ENCODE measurements at places on chromosomes 2 and 18.

DNA sequence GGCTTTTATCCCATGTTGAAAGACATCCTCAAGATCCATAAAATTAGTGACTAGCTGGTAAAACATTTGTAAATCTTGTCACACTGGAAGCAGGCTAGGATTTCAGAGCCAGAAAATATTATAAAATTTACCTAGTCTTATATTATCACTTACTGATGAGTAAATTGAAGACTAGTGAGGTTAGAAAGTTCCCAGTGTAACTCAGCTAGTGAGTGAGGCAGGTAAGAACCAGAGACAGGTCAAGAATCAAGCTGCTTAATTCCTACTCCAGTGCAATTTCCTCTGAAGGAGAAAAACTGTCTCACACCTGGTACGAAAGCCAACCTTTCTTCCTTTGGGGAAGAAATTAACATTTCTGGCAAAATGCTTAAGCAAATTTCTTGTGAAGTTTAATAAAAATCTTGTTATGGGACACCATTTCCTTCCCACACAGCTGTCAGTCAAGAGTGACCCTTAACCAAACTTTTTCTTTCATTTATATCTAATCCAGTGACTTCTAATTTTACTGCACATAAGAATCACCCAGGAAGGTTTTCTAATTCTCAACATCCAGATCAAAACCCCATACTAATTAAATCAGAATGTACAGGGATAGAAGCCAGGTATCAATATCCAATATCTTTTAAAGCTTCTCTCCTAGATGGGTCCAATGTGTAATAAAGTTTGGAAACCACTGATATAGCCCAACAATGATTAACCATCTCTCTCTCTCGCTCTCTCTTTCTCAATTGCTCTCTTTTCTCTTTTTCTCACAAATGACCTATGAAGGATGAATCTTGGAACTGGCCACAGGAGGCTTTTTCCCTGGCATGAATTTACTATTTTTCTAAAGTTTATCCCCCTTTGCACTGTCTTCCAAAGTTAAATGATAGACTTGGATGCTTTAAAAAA is 264.3 kb upstream of the SLC39A10 start:
- no peak for DNase-seq

DNA sequence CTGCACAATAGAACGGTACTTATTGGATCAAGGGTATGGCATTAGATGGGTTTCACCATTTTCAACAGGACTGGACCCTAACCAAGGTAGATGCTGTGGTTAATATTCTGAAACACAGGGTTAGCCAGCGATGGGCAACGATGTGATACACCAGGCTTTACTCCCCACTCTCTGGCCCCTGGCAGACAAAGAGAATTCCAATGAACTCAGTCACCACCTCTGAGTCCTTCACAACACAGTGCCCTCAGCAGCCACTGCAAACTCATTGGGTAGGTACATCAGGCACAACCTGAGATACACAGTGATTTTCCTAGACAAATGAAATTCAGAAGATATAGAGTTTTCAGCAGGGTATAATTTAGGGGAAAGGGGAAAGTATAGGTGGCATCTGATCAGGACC is 634.5 kb downstream of the ZEB2 start:
- DNase-seq = no peak

- no peak for DNase-seq
These were observed 7.7 kb upstream of the PARD6G start for GRCh38 chr18:80254971-80255500.

DNA sequence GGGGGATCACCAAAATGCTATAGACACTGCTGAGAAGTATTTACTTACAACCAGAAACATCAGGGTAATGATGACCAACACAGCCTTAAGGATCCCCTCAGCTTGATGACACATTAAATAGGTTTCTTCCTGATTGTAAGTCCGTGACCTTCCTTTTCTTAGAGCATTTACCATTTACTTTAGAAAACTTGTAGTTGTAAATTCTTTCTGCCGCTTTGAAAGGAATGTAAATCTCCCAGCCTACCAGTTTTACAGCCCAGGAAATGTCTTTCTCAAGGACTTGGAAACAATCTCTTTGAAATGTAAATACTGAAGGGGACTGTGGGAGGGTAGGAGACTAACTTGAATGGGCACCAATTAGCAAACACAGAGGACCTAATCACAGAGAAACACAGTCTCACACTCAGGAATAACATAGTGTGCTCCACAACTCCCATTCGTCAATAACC is 278.6 kb downstream of the DSC3 start:
- no peak for DNase-seq

GRCh38 chr2:168350380-168350779 is 103.0 kb upstream of the STK39 start:
- DNase-seq = no peak

GRCh38 chr2:44826601-44827000 is 114.9 kb upstream of the SIX3 start:
- no peak for DNase-seq

DNA sequence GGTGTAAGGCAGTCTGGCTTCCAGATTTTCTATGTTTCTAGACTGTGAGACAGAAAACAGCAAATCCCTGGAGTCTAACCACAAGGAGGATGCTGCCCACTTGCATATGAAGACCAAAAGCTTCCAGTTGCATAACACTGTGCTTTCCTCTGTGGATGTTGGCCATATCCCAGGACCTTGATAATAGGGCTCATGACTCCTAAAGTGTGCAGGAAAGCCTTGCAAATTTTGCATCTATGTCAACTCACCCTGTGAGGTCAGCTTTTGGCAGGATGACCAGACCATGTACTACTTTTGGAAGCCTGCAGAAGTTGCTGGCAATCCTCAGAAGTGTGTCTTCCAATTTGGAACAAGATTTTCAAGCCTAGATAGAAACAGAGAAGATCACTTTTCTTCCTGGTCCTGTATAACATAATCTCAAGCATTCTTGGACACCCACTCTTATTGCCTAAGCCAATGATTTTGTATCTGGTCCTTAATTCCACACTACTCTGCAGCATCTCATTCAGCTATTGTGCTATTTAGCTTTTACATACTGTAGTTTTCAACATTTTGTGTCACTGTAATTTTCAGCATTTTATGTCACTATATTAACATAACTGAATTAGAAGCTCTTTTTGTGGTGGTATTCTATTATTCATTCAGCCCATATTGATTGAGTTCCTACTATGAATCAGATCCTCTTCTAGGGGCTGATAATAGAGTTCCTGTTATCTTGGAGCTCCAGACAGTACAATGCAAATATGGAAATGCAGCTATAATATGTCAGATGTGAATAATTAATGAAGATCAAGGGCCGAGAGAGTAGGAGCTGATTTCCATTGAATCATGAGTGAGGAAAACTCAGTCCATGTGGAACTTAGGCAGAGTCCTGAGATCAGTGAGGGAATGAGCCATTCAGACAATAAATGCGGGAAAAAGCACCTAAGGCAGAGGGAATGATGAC is 85.3 kb upstream of the RAB27B start:
- no peak for DNase-seq

GRCh38 chr2:2890901-2891300 is 486.7 kb downstream of the EIPR1 start:
- DNase-seq = no peak

GRCh38 chr2:188202777-188203176 is 88.9 kb upstream of the GULP1 start:
- DNase-seq = no peak

DNA sequence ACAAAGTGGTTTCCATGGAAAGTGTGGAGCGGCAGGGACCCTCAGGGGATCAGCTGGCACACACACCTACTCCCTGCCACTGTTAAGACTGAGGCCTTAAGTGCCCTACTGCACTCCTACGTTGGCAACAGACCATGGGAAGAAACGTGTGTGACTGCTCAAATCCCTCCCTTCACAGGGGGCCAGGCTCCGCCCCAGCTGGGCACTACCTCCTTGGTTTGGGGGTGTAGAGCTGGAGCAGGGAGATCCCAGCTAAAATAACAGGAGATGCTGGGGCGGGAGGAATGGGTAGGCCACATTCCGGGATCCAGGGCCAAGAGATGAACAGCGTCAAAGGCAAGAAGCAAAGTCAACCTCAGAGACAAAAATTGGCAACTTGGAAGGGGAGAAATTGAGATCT is 231.0 kb downstream of the EN1 start:
- no peak for DNase-seq

DNA sequence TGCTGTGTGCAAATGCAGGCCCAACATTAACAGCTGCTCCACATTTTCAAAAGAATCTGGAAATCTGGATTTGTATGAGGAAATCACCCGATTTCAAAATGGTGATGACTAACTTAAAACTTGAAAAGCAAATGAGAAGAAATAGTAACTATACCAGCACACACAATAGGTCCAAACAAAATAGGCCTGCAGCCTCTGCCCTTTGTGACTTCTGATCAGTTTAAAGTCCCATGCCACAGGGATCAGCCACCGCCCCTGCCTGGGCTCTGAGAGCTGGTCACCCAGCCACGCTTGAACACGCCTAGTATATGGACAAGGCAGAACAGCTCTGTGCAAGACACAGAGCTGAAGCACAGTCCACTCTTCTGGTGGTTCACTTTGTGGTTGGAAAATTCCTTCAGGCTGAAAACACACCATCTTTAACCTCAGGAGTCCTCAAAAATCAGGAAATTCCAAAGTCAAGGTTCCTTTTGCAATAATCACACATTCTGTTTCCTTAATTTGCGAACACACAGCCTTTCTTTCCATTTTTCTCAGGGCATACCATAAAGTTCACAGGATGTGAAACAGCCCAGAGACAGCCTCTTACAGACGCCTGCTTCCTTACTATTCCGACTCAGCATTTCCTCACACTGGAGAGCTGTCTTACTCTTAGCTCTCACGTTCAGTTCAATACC is 150.1 kb upstream of the RIOK3 start:
- DNase-seq = no peak

DNA sequence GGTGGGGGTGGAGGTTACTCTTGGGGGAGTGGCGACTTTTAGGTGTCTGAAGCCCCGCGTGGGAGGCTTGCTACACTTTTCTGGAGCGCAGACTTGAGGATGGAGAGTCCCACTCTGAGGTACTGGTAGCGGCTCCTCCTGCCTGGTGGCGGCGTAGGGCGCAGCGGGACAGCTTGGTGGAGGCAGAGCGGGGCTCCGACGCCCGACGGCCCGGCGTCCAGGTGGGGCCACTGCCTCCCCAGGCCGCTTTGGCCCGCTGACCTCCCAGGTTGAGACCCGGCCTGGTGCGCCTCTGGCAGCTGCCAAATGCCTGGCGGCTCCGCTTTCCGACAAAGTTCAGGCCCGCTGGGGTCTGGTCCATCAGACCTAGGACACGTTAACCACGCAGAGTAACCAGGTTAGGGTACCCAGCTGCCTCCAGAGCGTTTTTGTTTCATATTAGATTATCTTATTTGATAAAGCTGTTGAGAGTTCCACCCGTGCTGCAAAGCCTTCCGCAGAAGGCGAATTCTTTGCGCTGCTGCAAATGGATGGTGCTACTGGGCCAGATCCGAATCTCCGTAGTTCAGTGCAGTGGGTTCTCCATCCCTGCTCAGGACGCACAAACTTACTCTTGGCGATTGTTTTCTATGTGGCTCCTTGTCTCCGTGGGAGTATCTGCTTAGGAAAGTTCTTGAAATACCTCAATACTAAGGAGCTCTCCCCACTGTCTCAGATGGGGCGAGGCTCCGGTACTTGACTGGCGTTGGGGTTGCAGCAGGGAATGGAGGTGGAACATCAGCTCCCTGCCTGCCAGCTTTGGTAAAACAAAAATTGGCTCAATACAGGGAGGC is 405.9 kb downstream of the XIRP2 start:
- DNase-seq = no peak

DNA sequence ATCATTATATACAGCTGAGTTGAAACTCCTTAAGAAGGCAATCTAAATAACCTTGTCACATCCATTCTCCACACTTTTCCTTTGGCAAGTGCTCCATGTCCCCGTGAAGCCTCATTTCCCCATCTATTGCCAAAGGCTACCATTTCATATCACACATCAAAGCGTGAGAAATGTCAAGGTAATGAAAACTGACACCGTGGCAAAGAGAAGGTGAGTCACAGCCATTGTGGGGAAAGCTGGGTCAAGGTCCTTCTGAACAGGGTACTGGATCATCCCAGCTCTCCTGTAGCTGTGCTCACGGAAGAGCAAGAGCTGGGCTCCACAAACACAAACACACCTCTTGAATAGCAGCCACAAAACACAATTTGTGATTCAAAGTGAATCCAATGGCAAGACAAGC is 58.2 kb upstream of the REG3G start:
- no peak for DNase-seq

- no peak for DNase-seq
These were observed 10.1 kb downstream of the SRSF7 start for GRCh38 chr2:38740851-38741731.

DNA sequence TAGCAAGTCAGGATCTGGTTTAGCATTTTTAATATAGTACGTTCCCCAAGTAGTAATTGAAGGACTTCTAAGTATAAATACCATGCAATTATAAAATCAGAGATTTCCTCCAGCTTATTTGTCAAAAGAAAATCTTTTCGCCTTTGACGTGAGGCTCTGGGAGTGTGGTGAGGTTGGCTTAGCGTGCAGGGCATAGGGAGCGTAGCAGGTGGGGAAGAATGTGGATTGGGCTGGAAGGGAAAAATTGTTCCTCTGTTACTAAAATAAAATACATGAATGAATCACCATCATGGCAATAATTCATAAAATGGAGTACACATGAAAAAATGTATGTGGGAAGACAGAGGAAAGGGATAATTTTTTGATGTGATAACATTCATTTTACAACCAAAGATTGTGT is 5.4 kb upstream of the IL1RL2 start:
- no peak for DNase-seq

DNA sequence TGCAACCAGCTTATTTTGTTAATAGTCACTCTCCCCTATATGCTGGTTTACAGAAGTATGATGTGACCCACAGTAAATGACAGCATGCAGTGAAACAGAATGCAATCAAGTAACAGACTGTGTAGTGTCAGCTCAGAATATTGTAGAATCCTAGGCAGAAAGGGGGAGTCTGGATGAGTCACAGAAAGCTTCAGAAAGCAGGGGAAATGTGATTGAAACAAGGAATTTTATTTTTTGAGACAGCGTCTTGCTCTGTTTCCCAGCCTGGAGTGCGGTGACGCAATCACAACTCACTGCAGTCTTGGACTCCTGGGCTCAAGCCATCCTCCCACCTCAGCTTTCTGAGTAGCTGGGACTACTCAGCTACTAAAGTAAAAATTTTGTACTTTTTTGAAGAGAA is 219.9 kb upstream of the FBXO11 start:
- no peak for DNase-seq

DNA sequence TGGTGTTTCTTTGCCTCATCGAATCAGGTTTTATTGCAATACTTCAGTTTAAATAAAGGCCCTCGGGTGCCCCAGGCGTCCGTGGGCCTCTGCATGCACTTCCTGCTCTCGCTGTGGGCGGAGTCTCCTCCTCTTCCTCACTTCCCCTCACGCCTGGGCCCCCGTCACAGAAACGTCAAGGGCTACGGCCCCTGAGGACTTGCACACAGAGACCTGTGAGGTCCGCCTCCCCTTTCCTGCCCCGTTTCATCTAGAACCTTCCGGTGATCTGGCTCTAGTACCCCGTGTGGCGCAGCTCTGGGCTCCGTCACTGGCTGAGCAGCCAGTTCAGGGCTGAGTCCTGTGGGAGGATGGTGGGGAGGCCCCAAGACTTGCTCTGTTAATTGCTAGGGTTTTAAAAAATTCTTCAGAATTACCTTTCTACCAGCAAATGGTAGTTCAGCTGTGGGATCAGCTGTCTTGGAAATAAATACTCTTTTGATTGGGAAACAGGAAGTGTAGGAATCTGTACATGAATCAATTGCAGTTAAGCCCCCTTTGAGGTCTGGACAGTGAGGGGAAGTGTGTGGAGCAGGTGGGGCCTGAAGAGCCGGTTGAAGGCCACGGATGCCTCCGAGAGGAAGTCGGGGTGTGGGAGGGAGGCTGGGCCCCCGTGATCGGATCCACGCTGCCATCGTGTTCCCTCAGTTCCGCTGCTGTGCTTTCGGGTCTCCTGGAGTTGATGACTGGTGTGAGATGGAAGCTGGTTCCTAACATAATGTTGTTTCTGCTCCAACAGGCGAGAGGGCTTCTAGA is 10.2 kb downstream of the NFATC1 start:
- peak; percentile 67 for DNase-seq

Measured in stimulated activated CD4-positive, alpha-beta T cell treated with anti-CD3 and anti-CD28 coated beads, TNF-alpha, amount 100 ng/mL, for 48 hours (primary cell).